ENCODE measurements at places on chromosomes 5 and 9. TPM values are rescaled to one million over a fixed set of nuclear protein-coding genes. Genes with fewer than 3 reads are reported as not detected.

The ITGA1 gene
- total RNA-seq = 3.5 TPM

The PLCXD3 gene
- total RNA-seq = under 0.01 TPM

The DOCK8 gene
- total RNA-seq = 0.80 TPM

The SARDH gene
- 0.40 TPM for total RNA-seq

All from thoracic aorta endothelial cell (primary cell).